ENCODE measurements at places on chromosomes 4 and X. TPM values are rescaled to one million over a fixed set of nuclear protein-coding genes. Genes with fewer than 3 reads are reported as not detected.
A peak's percentile ranks its signal among the peaks of the same experiment; 100 is the strongest.

DNA sequence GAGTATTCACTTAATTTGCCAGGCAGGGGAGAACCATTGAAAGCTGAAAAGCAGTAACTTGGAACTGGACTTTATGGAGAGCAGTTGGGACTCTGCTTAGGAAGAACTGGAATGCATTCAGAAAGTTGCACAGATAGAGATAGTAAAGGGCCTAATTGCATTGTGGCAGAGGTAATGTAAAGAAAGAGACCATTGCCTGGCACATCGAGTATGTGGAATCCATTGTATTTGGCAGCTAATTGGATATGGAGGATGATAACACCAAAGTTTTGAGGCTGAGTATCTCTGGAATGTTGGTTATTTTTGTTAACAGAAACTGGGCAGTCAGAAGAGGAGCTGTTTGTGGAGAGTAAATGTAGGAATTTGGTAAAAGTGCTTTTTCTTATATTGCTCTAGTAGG lies 169.9 kb downstream of the BMPR1B start:
- no peak overlapping the region for H3K27ac ChIP-seq
- no peak overlapping the region for H3K4me3 ChIP-seq

DNA sequence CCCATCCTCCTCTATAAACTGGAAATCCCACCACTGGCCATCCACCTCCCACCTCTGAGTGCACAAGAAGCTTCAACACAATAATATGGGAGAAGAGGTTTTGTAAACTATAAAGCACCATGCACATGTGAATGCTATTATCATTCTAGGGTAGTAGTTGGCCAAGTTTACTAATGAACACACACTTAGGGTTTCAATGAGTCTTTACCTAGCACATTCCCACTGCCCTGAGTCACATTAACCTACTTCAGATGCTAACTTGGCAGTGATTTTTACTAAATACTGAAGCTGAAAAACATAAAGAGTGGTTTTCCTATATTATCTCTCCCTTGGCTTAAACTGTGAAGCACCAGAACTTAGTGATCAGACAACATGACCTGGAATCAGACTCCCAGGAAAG lies 93.9 kb downstream of the SH3KBP1 start:
- no peaks in the 10 kb centered on the region for H3K27me3 ChIP-seq
- peaks cover 26% of the 10 kb centered on the region for H3K4me1 ChIP-seq
- no peaks in the 10 kb centered on the region for H3K36me3 ChIP-seq
- H3K4me3 ChIP-seq, result no peak overlapping the region
- no peak overlapping the region for H3K27ac ChIP-seq
- peak; percentile 64 for DNase-seq

GRCh38 chr4:125482822-125483221 lies 168.1 kb downstream of the FAT4 start:
- H3K4me3 ChIP-seq, result no peak overlapping the region
- no peaks in the 10 kb centered on the region for H3K4me1 ChIP-seq
- no peak overlapping the region for H3K27ac ChIP-seq
- H3K36me3 ChIP-seq, result peaks cover 36% of the 10 kb centered on the region
- no peaks in the 10 kb centered on the region for H3K27me3 ChIP-seq

- no peaks in the 10 kb centered on the region for H3K36me3 ChIP-seq
- no peak overlapping the region for H3K27ac ChIP-seq
- no peak overlapping the region for H3K4me3 ChIP-seq
- H3K4me1 ChIP-seq, result no peaks in the 10 kb centered on the region
- H3K27me3 ChIP-seq, result peaks cover 5% of the 10 kb centered on the region
These were observed 130.1 kb downstream of the DCHS2 start for GRCh38 chr4:154361450-154361849.

DNA sequence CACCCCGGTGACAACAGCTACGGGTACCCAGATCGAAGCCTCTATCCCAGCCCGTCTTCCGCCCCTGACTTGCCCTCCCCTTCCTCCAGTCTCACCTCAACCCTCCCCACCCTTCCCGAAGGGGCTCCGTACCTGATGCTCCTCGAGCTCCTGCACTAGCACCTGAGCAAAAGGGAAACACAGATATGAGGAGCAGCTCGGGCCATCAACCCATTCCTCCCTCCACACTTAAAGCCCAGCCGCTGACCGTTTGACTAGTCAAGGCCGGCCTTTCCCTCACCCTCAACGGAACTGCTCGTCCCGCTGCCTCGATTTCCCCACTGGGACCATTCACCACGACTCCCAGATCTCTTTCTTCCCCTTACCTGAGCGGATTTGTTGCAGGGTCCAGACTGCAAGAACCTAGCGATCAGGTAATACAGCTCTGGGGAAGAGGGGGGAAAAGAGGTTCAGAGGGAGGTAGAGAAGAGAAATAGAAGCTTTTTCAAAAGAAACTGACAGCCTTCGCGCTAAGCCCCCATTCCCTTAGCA lies 731 bp downstream of the BRWD3 start:
- peak; percentile 46 for DNase-seq
- no peaks in the 10 kb centered on the region for H3K27me3 ChIP-seq
- H3K4me1 ChIP-seq, result no peaks in the 10 kb centered on the region
- no peaks in the 10 kb centered on the region for H3K36me3 ChIP-seq

GRCh38 chr4:86497131-86497530 lies 97.0 kb upstream of the PTPN13 start:
- H3K27me3 ChIP-seq, result no peaks in the 10 kb centered on the region
- H3K27ac ChIP-seq, result peak overlapping the region; percentile 53
- peak; percentile 77 for DNase-seq

DNA sequence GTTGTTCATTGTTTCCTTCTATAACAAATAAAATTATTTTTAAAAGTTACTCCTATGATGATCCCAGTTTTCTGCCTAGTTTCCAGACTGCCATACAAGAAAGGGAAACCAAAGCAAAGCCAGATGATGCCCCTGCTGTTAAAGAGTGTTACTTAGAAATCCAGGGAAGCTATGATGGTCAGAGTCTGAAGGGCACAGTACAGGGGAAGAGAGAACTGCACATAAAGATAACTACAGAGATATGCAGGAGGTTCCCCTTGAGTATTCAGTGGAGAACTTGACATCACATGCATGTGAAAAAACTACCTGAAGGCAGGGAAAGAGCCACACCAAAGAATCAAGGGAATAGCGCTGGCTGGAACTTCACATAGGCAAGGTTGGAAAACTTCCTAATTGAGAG lies 494.2 kb upstream of the FSTL5 start:
- no peaks in the 10 kb centered on the region for H3K27me3 ChIP-seq
- H3K36me3 ChIP-seq, result no peaks in the 10 kb centered on the region
- DNase-seq, result no peak
- no peaks in the 10 kb centered on the region for H3K4me1 ChIP-seq
- H3K27ac ChIP-seq, result no peak overlapping the region

DNA sequence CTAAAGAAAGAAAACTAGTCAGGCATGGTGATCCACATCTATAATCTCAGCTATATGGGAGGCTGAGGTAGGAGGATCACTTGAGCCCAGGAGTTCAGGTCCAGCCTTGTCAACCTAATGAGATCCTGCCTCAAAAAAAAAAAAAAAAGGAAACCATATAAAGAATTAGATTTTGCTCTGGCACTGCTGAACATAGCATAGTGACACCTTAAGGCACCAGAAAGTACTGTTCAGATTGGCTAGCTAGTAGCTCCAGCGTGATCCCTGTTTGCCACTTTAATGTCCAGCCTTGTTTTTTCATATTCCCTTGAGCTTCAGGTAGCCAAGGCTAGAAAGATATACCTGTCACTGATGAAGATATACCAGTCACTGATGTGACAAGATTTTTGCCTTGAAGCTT lies 34.1 kb downstream of the EXOC1 start:
- no peaks in the 10 kb centered on the region for H3K4me1 ChIP-seq
- no peak overlapping the region for H3K4me3 ChIP-seq
- DNase-seq, result peak; percentile 13
- no peaks in the 10 kb centered on the region for H3K27me3 ChIP-seq
- H3K27ac ChIP-seq, result no peak overlapping the region

DNA sequence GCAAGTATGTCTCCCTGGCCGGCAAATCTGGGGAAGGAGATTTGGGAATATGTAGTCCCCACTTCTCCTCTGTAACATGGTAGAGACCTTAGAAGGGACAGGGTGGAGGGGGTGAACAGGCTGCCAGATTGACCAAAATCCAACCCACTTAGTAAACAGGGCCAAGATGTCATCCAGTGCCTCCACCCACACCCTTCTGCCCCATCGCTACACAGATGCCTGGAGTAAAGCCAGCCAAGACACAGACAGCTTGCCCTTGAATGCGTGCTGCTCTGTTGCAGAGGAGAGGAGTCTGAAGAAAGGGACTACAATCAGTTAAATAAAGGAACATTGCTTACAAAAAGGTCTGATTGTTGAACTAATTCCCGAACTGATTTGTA lies 160.1 kb upstream of the LDB2 start:
- H3K27me3 ChIP-seq, result no peaks in the 10 kb centered on the region
- DNase-seq, result peak; percentile 89
- H3K4me3 ChIP-seq, result peak overlapping the region; percentile 58
- H3K36me3 ChIP-seq, result no peaks in the 10 kb centered on the region

DNA sequence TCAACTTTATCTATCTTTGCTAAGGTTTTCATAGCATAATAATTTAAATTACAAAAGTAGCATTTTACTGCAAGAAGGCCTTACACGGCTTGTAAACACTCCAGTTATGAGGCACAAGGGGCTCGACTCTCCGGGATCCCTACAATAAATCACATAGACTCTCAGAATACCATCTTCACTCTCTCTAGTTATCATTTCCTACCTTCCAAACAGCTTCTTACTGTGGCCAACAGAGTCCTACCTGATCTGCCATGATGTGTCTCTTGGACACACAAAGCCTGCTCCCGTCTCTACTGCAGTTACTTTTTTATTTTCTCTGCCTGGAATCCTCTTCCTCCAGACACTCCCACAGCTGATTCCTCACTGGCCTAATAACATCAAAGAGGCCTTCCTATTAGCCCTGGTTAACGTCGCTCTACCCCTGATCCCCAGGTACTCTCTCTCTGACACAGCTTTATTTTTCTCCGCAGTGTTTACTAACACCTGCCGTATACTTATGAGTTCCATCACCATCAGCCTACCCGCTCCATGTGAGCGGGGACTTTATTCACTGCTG lies 559.6 kb upstream of the DIPK2B start:
- peak overlapping the region; percentile 97 for H3K27ac ChIP-seq
- H3K4me1 ChIP-seq, result peaks cover 83% of the 10 kb centered on the region
- H3K4me3 ChIP-seq, result peak overlapping the region; percentile 63
- DNase-seq, result no peak
- H3K27me3 ChIP-seq, result no peaks in the 10 kb centered on the region

DNA sequence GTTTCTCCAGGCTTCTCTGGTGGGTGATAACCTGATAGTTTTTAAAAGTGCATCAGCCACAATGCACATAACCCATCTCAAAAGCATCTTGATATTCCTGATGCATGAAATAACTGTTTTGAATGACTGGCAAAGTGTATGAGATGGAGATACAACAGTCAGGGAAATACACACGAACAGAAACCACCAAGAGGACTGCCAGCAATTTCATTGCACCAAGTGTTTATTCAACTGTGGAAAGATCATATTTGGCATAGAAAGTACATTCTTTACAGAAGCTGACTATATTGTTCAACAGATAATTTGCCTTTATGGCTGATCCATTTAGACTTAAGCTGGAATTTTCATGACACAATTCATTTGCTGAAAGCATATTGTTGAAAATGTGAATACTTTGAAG lies 139.5 kb downstream of the SLIT2 start:
- no peak overlapping the region for H3K4me3 ChIP-seq
- H3K4me1 ChIP-seq, result no peaks in the 10 kb centered on the region
- no peaks in the 10 kb centered on the region for H3K36me3 ChIP-seq

DNA sequence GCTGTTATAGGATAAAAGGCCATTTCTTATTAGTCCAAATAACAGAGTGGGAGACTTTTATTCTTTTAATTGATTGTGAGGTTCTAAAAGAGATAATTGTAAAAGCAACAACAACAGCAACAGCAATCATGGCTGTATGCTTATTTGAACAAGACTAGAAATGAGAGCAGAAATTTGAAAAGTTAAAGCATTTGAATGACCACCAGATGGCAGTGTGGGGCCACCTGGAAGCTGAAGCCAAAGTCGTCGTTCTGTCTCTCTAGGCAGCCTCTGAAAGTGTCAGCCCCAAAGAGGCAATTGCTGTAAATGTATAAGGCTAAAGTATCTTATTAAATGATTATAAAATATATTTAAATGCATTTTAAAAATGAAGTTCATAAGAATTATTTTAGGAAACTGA lies 42.2 kb downstream of the SH2D1A start:
- no peaks in the 10 kb centered on the region for H3K36me3 ChIP-seq
- H3K4me1 ChIP-seq, result no peaks in the 10 kb centered on the region
- no peak overlapping the region for H3K4me3 ChIP-seq
- H3K27ac ChIP-seq, result no peak overlapping the region
- no peaks in the 10 kb centered on the region for H3K27me3 ChIP-seq

DNA sequence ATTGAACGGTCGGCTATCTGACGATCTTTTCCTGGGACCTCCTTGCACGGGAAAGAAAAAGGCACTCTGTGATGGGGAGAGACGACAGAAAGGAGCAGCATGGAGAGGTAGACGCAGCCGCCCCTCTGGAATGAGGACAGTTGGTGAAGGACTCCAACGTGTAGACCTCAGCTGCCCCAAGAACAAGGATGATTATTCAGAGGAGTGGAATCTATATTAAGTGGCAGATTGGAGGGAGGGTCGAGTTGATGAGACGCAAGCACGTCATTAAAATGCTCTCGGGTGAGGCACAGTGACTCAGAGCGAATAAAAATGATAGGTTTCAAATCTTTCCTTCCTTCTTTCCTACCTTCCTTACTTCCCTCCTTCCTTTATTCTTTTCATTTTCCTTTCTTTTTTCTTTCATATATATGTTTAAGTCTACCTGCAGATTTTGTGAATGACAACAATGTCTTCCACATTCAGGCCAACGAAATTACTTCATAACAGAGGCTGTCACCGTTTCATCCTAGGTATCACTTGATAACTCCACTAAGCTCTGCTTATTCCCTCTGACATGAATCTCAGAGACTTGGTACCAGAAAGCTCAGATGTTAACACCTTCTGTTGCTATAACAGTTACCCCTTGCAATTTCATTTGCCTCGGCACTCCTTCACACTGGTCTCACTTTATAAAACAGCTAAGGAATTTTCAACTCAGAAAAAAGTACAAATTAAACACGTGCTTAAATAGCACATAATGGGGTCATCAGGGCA lies 110.0 kb upstream of the PPARGC1A start:
- peaks cover 8% of the 10 kb centered on the region for H3K27me3 ChIP-seq
- no peak overlapping the region for H3K4me3 ChIP-seq
- DNase-seq, result peak; percentile 23

Gene MAGEA2B
- not detected for total RNA-seq

Gene GYG2
- 0.43 TPM for total RNA-seq

Gene CT47C1
- total RNA-seq, result not detected

Gene TGIF2LX
- total RNA-seq, result not detected

Gene GLRB
- total RNA-seq, result 11.3 TPM
